ENCODE measurements at places on chromosomes 6 and 20.

DNA sequence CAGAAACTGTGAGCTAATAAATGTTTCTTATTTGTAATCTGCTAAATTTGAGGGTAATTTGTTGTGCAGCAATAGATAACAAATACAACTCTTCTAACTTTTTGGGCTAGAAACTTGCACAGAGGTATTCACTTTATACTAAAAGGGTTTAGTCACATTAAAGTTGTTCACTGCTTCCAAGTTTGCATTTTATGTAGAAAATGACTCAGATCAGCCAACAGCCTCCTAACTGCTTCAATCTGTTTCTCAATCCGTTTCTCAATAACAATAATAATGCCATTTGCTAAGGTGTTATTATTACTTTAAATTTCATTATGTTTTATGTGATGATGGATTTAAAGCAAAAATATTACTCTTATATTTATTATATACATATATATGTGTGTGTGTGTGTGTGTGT lies 213.9 kb downstream of the CENPW start:
- no peak for DNase-seq

DNA sequence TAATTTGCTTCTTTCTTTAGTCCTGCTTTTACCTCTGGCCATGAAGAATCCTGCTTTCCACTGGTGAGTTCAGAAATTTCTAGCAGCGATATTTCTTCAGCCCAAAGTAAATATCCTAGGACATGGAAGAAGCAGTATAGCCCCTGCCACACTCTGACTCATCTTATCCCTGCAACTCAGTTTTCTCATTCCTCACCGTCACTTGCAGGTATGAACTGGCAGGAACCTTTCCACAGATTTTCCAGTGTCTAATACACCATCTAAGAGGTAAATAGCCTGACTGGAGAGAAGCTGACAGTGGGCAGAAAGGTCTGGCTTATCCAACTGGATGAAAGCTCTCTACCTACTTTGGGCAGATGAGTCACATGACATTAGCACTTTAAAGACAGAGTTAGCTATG lies 816.7 kb upstream of the FLRT3 start:
- no peak for DNase-seq

GRCh38 chr20:50819349-50819748 lies 24.5 kb downstream of the BCAS4 start:
- no peak for DNase-seq

DNA sequence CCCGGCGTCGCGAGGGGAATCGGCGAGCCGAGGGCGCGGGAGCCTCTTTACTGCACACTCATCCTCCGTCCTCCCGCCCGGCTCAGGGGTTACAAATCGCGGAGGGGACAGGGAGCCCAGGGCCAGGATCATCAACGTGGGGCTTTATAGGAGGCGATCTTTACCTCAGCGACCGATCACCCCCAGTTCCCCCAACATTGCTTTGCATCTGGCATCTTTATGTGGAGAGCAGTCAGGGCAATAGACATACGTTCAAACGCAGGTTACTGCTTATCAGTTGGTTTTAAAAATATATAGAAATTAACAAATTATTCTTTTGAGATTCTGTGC lies 634 bp downstream of the HSF2 start:
- no peak for DNase-seq

DNA sequence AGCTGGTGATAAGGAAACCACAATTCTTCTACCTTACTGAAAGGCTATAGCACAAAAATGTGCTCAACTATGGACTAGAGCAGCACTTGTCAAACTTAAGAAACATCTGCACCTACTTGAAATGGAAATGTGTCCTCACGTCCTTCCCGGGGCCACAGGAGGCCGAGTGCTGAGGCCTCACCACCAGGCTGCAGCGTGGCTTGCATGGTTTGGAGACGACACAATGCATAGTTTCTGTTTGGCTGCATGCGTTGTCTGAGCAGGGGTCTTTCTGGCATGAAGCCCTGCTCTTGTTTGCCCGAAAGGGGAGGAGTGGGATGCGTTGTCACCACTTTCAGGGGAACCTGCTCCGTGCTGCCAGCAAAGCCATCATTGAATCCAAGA lies 228.8 kb downstream of the TTLL2 start:
- DNase-seq, result no peak

- DNase-seq, result no peak
Observed at GRCh38 chr6:75852721-75853120, 103.7 kb downstream of the MYO6 start.

All from stimulated activated CD4-positive, alpha-beta T cell treated with anti-CD3 and anti-CD28 coated beads, Interleukin-15, amount 100 ng/mL, for 1 hour (primary cell).